ENCODE measurements at places on chromosomes 5 and 9. TPM values are rescaled to one million over a fixed set of nuclear protein-coding genes. Genes with fewer than 3 reads are reported as not detected.
A peak's percentile ranks its signal among the peaks of the same experiment; 100 is the strongest.

GRCh38 chr9:34124926-34125325, 1.6 kb downstream of the DCAF12 start:
- H3K27ac ChIP-seq: peak overlapping the region; percentile 94
- peaks cover 35% of the 10 kb centered on the region for H3K36me3 ChIP-seq
- no peak for DNase-seq
- no peaks in the 10 kb centered on the region for H3K27me3 ChIP-seq
- peaks cover 61% of the 10 kb centered on the region for H3K4me1 ChIP-seq

DNA sequence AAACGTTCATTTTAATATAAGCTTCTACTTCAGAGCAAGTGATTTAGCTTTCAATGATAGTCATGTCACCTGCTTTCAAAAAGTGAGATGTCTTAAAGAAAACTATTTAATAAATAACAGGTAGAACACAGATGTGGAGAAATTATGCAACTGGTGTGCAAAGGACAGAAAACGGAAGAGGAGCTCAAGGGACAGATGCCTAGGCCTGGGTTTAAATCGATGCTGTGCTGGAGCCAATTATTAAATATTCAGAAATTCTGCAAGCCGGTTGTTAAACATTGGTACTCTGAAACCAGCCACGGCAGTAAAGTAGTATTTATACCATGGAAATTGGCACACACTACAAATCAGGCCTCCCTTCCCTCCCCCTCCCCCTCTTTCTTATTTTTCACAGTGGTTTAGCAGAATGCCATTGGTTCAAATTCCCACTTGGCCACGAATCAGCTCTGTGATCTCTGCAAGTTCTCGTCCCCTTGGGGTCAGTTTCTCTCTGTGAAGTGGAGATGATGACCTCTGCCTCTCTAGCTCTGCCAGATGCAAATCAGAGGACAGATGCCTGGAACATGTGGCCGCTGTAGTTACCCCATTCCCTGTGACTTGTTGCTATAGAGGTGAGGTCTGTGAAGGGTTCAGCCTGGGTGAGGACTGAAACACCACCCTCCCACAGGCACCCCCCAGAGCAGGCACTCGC, 6.2 kb upstream of the RNF130 start:
- no peak overlapping the region for H3K4me3 ChIP-seq
- H3K27ac ChIP-seq: no peak overlapping the region
- no peaks in the 10 kb centered on the region for H3K27me3 ChIP-seq
- no peak for DNase-seq
- H3K4me1 ChIP-seq: no peaks in the 10 kb centered on the region

DNA sequence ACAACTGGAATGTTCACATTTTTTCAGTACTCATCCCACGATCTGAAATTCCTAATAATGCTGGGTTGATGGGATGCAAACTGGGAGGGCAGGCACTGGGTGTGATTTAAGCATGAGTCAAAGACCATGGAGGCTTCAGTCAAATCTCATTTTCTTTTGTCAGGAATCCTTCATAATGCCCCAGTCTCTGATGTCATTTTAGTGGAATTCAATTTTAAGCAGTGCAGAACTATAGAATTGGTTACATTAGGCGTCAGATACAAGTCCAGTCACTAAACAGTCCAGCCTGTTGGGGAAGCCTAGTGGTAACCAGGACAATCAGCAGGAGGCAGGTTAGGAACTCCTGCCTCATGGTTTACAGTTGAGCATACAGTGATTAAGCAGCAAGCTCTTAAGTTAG, 41.0 kb upstream of the TMEM215 start:
- H3K36me3 ChIP-seq: no peaks in the 10 kb centered on the region
- peak; percentile 39 for DNase-seq
- no peak overlapping the region for H3K4me3 ChIP-seq
- H3K4me1 ChIP-seq: no peaks in the 10 kb centered on the region
- no peak overlapping the region for H3K27ac ChIP-seq
- no peaks in the 10 kb centered on the region for H3K27me3 ChIP-seq

GRCh38 chr5:134873494-134873893, 677 bp upstream of the TXNDC15 start:
- no peak for DNase-seq
- no peaks in the 10 kb centered on the region for H3K36me3 ChIP-seq

- H3K27me3 ChIP-seq: no peaks in the 10 kb centered on the region
- no peak for DNase-seq
- H3K4me1 ChIP-seq: no peaks in the 10 kb centered on the region
- H3K36me3 ChIP-seq: no peaks in the 10 kb centered on the region
Observed at GRCh38 chr5:143613329-143613728, 198.6 kb upstream of the HMHB1 start.

- peaks cover 19% of the 10 kb centered on the region for H3K36me3 ChIP-seq
- no peak for DNase-seq
- H3K4me3 ChIP-seq: no peak overlapping the region
- peaks cover 53% of the 10 kb centered on the region for H3K4me1 ChIP-seq
Observed at GRCh38 chr5:140251527-140251973, 51.4 kb downstream of the PFDN1 start.

- DNase-seq: no peak
- H3K36me3 ChIP-seq: peaks cover 4% of the 10 kb centered on the region
- H3K27me3 ChIP-seq: no peaks in the 10 kb centered on the region
- no peak overlapping the region for H3K4me3 ChIP-seq
Observed at GRCh38 chr9:71737455-71737854, 30.9 kb downstream of the CEMIP2 start.

GRCh38 chr5:169071-169727, 22.1 kb upstream of the LRRC14B start:
- no peak for DNase-seq
- peaks cover 4% of the 10 kb centered on the region for H3K4me1 ChIP-seq
- no peaks in the 10 kb centered on the region for H3K27me3 ChIP-seq
- no peak overlapping the region for H3K27ac ChIP-seq
- no peaks in the 10 kb centered on the region for H3K36me3 ChIP-seq

DNA sequence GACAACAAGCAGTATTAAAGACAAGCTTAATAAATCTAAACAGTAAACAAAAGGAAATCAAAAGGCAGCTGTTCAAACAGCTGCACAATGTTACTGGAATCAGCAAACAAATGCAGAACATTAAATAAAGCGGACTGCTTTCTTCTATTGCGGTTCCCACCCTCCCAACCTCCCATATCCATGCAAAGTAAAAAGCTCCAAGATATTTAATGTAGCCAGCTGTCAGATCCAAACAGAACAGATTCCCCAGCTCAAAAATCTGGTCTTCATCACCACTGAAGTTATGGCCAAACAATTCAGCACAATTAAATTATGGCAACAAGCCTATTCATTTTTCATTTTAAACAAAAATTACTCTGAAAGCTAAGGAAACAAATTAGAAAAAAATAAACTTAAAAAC, 75.9 kb downstream of the SLC38A9 start:
- H3K36me3 ChIP-seq: no peaks in the 10 kb centered on the region
- H3K4me3 ChIP-seq: no peak overlapping the region
- no peaks in the 10 kb centered on the region for H3K27me3 ChIP-seq
- peaks cover 50% of the 10 kb centered on the region for H3K4me1 ChIP-seq
- DNase-seq: no peak

- no peaks in the 10 kb centered on the region for H3K4me1 ChIP-seq
- no peak for DNase-seq
- H3K27ac ChIP-seq: no peak overlapping the region
- no peaks in the 10 kb centered on the region for H3K36me3 ChIP-seq
Observed at GRCh38 chr5:59648038-59648831, 245.3 kb downstream of the PDE4D start.

DNA sequence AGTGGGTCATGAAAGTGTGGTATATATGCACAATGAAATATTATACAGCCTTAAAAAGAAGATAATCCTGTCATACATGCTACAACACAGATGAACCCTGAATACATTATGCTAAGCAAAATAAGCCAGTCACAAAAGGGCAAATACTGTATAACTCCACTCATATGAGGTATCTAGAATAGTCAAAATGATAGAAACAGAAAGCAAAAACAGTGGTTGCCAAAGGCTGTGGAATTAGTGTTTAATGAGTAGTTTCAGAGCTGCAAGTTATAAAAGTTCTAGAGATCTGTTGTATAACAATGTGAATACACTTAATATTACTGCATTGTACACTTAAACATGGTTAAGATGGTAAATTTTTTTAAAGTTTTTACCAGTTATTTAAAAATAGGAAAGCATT, 135.0 kb downstream of the OXCT1 start:
- no peaks in the 10 kb centered on the region for H3K27me3 ChIP-seq
- H3K27ac ChIP-seq: no peak overlapping the region
- no peak overlapping the region for H3K4me3 ChIP-seq
- no peak for DNase-seq
- no peaks in the 10 kb centered on the region for H3K4me1 ChIP-seq

DNA sequence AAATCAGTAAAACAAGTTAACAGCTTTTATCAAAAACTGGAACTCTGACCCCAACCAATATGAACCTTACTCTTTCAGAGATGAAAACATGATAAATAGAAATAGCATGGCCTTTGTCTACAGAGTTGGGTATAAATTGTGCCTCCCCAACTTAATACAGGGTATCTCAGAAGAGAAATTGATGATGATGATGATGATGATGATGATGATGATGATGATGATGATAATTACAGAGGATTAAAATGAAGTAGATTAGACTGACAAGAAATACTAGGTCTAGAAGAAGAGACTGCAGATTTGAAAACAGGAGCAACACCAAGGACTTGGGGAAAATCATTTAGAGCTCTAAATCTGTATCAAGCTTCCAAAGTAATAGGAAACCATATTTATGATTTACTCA, 27.1 kb downstream of the PFDN1 start:
- DNase-seq: no peak
- no peaks in the 10 kb centered on the region for H3K27me3 ChIP-seq
- H3K4me1 ChIP-seq: peaks cover 11% of the 10 kb centered on the region
- peaks cover 9% of the 10 kb centered on the region for H3K36me3 ChIP-seq
- H3K4me3 ChIP-seq: no peak overlapping the region

- H3K4me3 ChIP-seq: peak overlapping the region; percentile 51
- peak; percentile 95 for DNase-seq
- H3K27me3 ChIP-seq: no peaks in the 10 kb centered on the region
- H3K4me1 ChIP-seq: peaks cover 30% of the 10 kb centered on the region
Observed at GRCh38 chr9:134455934-134456755, 129.9 kb downstream of the RXRA start.

DNA sequence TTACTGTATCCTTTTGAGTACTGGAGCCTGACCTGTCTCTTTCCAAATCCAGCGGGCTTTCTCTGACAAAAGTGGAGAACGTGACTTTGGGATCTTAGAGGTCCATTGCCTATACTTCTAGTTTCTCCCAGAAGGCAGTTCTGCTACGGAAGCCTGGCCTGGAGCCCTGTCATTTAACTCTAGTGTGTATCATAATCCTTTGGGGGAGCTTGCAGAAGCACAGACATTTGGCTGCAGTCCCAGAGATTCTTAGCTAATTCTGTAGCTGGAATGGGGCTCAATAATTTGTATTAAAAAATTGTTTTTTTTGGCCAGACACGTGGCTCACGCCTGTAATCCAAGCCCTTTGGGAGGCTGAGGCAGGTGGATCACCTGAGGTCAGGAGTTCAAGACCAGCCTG, 3.0 kb downstream of the HARS2 start:
- H3K4me1 ChIP-seq: peaks cover 34% of the 10 kb centered on the region
- no peak overlapping the region for H3K27ac ChIP-seq
- no peak for DNase-seq
- peaks cover 56% of the 10 kb centered on the region for H3K36me3 ChIP-seq
- no peaks in the 10 kb centered on the region for H3K27me3 ChIP-seq

DNA sequence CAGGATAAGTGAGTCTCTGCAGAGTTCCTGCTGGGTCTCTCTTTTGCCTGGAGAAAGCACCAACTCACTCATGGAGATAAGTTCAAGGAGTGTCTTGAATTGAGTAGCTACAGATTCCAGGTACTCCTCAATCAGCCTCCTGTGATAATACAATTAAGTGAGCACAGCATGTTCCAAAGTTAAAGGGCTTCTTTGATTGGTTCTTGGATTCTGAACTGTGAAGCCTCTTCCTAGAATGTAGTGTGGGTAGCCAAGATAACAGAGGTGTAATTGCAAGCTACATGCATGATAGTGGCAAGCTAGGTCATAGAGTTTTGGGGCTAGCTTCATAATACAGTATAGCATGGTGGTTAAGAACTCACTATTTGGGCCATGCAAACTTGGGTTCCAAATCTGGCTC, 23.2 kb upstream of the CARNMT1 start:
- no peaks in the 10 kb centered on the region for H3K27me3 ChIP-seq
- H3K4me1 ChIP-seq: no peaks in the 10 kb centered on the region
- H3K36me3 ChIP-seq: no peaks in the 10 kb centered on the region
- no peak overlapping the region for H3K4me3 ChIP-seq
- no peak for DNase-seq

GRCh38 chr9:131302244-131303075, 12.9 kb downstream of the PLPP7 start:
- H3K4me1 ChIP-seq: no peaks in the 10 kb centered on the region
- peaks cover 8% of the 10 kb centered on the region for H3K36me3 ChIP-seq
- no peak for DNase-seq
- no peak overlapping the region for H3K4me3 ChIP-seq

- DNase-seq: no peak
- H3K36me3 ChIP-seq: peaks cover 65% of the 10 kb centered on the region
- no peak overlapping the region for H3K4me3 ChIP-seq
- H3K4me1 ChIP-seq: peaks cover 18% of the 10 kb centered on the region
- H3K27ac ChIP-seq: no peak overlapping the region
Observed at GRCh38 chr9:134028575-134029247, 3.4 kb downstream of the BRD3OS start.

- H3K27ac ChIP-seq: no peak overlapping the region
- H3K4me1 ChIP-seq: peaks cover 48% of the 10 kb centered on the region
- no peak overlapping the region for H3K4me3 ChIP-seq
- no peak for DNase-seq
- peaks cover 59% of the 10 kb centered on the region for H3K27me3 ChIP-seq
- no peaks in the 10 kb centered on the region for H3K36me3 ChIP-seq
Observed at GRCh38 chr9:126616521-126616976, 2.8 kb downstream of the LMX1B start.

- no peak overlapping the region for H3K4me3 ChIP-seq
- H3K27ac ChIP-seq: no peak overlapping the region
- DNase-seq: peak; percentile 89
- no peaks in the 10 kb centered on the region for H3K27me3 ChIP-seq
- H3K4me1 ChIP-seq: peaks cover 12% of the 10 kb centered on the region
- H3K36me3 ChIP-seq: no peaks in the 10 kb centered on the region
Observed at GRCh38 chr5:135436951-135437418, 10.2 kb downstream of the DCANP1 start.

DNA sequence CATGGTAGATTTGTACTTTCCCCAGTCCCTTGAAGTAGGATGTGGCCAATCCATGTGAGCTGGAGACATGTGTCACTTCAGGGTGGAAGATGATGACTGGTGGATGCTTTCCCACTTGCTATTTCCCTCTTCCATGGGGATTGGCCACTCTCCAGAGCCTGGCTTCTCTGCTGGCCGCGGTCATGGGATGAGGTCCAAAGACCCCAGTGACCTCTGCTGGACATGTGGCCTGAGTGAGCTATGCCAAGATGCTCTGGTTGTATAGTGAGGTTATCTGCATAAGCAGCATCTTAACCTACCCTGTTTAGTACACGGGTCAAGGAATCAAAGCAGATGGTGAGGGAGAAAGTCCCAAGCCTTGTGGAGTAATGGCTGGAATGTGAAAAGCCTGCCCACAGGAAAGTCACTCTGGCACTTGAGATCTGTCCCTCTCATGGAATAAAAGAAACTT, 47.1 kb downstream of the SH3PXD2B start:
- H3K36me3 ChIP-seq: peaks cover 8% of the 10 kb centered on the region
- peak overlapping the region; percentile 61 for H3K27ac ChIP-seq
- H3K27me3 ChIP-seq: no peaks in the 10 kb centered on the region
- DNase-seq: no peak
- peaks cover 64% of the 10 kb centered on the region for H3K4me1 ChIP-seq
- H3K4me3 ChIP-seq: no peak overlapping the region

Gene ZNF454
- total RNA-seq: 2.3 TPM

Gene PCDHB14
- 8.7 TPM for total RNA-seq

Gene ZNF366
- 3.3 TPM for total RNA-seq

Gene ESM1
- 0.33 TPM for total RNA-seq

Gene C9orf50
- not detected for total RNA-seq

Gene SPATA31D1
- not detected for total RNA-seq

Gene RANBP17
- 18.8 TPM for total RNA-seq

Gene NOXA1
- 4.0 TPM for total RNA-seq

Gene SPINK9
- not detected for total RNA-seq

Gene GFRA3
- total RNA-seq: 3.7 TPM

Measured in esophagus muscularis mucosa (tissue), 4 donors.